T-helper 22 cell (primary cell): ENCODE measurements at places on chromosomes 12 and 14.

GRCh38 chr12:81998761-81999378, 239.7 kb upstream of the PPFIA2 start:
- DNase-seq: no peak

DNA sequence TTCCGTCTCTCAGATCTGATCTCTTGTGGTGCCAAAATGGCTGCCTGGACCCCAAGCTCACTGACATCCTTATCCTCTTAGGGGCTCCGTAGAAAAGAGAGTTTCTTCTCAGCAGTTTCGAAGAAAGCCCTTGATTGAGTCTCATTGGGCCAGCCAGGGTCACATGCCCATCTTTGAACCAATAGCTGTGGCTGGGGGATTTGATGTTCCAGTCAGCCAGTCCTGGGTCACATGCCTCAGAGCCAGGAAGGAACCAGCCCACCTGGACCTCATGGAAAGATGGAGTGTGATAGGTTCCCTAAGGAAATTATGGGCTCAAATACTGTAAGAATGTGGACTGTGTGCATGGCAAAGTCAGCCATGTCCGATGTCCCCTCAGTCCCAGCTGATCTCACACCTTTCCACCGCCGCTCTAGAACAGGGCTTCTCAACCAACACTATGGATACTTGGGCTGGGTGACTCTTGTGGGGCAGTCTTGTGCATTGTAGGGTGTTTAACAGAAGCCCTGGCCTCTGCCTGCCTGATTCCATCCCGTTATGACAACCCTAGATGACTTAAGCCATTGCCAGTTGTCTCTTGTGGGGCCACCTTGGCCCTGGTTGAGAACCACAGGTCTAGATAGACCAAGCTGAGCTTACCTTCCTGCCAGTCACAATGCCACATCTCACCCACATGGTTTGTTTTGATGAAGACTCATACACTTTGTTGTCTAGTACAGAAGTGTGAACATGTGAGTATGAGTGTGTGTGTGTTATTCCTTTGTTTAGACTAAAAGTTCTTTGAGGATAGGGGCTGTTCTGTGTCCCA, 163.9 kb downstream of the ADGRD1 start:
- no peak for DNase-seq

DNA sequence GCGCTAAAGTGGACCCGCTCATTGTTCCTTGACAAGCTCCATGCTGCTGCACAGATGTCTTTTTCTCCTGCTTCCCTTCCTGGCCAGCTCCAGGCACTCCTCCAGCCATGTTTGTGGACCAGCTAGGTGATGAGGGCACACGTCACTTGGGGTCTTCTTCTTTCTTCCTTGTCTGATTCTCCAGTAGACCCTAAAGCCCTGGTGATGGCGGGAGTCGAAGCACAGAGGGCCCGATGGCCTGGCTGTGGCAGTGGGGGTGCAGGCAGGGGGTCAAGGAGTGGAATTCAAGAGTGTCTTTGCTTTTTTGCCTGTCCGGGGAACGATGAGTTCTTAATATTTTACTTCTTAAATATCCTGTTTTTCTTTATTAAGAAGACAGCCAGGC, 23.0 kb upstream of the AMN start:
- no peak for DNase-seq

DNA sequence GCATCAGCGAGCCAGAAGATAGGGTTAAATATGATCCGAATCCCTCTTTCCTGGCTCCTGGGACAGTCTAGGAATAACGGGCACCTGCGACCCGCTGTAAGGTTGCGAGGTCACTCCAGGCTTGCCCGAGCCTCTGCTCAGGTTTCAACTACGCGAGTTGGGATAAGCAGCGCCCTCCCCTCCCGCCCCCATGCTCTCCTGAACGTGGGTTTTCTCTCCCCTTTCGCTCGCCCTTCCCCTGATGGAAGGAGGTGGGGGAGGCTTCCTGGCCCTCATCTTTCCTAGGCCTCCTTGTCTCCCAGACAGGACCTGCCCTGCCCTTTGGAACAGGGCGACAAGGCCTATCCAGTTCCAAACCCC, 753 bp upstream of the ATP5MC2 start:
- no peak for DNase-seq

GRCh38 chr12:85281636-85282312, 1.8 kb downstream of the ALX1 start:
- no peak for DNase-seq

GRCh38 chr12:76486011-76486410, 73.6 kb downstream of the OSBPL8 start:
- DNase-seq: no peak

GRCh38 chr14:54662491-54663133, 95.7 kb downstream of the SAMD4A start:
- DNase-seq: no peak

DNA sequence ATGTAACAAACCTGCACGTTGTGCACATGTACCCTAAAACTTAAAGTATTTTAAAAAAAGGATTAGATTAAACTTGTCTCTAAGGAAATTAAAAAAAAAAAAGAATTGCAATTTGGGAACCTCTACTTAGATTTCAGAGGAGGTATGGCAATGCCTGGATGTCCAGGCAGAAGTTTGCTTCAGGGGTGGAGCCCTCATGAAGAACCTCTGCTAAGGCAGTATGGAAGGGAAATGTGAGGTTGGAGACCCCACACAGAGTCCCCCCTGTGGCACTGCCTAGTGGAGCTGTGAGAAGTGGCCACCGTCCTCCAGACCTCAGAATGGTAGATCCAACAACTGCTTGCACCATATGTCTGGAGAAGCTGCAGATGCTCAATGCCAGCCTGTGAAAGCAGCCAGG, 279.6 kb upstream of the CCDC196 start:
- DNase-seq: no peak

- no peak for DNase-seq
Observed at GRCh38 chr14:34063470-34064164, 112.7 kb upstream of the EGLN3 start.

DNA sequence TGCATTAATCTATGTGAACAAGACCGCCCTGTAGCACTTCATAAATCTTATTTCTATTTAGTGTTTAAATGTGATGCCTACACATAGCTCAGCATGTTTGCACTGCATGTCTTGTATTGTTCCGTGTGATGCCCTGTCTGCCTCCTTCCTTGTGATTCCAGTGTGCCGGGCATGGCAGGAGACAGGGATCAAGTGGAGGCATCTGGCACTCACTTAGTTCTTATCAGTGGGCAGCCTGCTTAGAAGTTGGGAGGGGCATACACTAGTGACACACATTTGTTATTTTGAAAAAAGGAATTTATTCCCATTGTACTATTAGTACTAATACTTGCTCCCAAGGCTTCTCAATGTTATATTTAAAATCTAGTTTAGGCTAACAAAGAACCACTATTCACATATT, 176.4 kb downstream of the KCNA5 start:
- no peak for DNase-seq

DNA sequence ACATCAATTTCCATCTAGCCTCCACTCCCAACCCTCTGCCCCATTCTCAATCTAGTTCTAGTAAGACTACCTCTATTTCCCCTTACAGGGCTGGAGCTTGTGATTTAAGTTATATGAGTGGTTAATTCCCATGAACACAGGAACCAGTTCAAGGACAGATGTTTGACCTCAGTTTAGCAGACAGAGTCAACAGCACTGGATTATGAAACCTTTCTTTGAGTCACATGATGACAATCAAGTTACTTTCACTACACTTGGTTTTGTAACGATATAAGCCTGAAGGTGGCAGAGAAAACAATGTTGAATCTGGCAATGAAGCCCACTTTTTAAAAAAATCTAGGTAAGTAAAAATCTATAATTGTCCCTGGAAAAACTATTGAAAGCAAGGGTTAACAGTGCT, 1646.2 kb upstream of the FLRT2 start:
- no peak for DNase-seq

DNA sequence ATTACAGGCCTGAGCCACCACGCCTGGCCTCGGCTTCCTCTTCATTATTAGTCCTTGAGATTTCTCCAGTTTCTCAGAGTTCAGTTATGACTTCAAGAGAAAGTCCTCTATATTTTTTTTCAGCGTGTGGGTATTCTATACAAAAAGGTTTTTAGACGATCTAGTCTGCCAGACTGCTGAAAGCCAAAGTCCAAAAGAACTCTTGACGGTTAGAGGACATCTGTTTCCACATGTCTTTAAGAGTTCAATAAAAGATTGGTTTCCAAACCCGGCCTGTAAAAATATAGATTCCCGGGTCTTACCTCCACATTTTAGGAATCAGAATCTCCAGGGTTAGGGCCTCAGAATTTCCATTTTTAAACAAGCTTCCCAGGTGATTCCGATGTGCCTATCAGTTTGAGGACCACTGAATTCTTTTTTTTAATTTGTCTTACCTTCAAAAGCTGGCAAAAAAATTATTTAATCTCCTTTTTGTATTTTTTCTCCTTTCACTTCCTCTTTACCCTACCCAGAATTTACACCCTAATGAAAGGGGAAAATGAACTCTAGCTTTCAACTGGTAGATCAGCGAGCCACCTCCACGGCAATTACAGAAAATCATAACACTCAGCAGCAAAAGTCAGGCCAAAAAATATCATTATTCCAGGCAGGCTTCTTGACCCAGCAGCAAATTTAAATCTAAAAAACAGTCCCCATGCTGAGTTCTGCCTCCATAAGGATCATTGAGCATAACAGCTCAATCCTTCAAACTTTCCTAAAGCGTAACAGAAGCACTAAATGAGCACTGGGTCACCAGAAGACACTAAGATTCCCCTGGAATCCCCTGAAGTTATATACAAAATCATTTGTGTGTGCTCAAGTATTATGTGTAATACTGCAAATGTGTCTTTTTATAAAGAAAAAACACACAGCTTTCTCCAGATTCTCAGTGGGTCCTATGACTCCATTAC, 8.7 kb downstream of the NT5DC3 start:
- no peak for DNase-seq

DNA sequence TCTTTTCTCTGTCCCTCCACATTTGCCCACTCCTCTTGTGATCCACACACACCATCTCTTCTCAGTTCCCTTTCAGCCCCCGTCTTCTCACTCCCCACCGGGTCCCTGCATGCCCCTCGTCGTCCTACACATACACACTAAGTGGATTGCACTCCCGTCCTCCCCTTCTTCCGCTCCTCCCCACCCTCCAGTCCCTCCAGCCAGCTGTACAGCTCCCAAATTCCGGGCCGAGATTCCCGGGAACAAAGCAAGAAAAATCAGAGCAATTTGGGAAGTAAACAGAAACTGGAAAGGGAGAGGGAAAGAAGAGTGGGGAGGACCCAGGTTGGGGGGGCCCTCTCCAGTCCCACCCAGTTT, 282 bp upstream of the IGFBP6 start:
- no peak for DNase-seq

- no peak for DNase-seq
Observed at GRCh38 chr12:107597695-107598410, 87.7 kb upstream of the PWP1 start.

DNA sequence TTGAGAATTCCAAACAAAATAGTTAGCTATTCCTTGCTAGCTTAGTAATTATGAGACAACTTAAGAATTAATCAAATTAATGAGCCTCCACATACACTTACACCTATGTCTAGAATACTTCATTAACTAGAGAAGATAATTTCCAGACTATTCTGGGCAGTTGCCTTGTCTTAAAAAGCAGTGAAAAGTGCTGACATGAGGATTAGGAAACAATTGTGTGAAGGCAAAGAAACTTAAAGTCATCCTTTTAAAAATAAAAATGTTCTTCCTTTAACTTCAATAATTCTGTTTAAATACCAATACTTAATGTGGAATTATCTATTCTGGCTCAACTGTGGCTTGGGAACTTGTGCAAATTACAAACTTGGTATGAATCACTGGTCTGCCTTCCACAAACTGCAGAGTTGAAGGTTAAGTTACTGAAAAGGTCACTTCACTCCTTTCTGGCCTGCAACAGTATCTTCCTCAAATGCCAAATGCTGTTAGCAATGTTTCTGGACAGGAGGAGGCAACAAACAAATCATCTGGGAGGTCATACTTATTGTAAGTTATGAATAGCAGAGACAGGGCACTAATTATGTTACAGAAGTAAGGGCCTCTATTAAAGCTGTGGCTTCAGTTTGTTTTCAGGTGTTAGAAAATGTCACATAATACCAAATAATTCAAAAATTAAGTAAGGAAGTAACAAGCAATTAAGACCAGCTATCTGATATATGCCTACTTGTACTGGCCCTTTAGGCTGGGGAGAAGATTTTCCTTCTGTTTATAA, 19.2 kb downstream of the PPTC7 start:
- DNase-seq: no peak

- DNase-seq: no peak
Observed at GRCh38 chr12:47121146-47121545, 41.4 kb upstream of the AMIGO2 start.

GRCh38 chr14:73754911-73755360, 40.8 kb upstream of the PNMA1 start:
- no peak for DNase-seq

GRCh38 chr12:93868771-93869170, 191.6 kb downstream of the CRADD start:
- no peak for DNase-seq

DNA sequence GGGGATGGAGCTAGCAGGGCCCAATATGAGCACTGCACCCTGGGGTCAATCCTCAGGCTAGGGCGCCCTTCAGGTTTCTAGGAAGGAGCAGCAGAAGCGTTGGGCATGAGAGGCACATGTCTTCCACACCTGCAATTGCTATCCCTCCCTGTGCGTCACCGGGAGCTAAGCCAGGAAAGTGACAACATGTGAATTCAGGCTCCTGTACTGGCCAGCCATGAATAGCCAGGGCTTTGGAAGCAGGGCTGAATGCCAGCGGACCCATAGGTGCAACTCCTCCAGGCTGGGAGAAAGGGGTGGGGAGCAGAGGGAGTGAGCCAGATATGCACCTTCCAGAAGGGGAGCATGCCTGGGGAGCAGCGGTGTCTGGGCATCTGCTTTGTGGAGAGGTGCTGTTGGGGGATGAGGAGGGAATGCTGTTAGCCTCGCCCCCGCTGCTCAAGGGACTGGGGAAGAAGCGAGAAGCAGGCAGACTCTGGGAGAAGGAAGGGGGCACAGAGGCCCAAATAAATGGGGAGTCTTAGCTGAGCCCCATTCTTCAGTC, 6.1 kb downstream of the HOXC5 start:
- no peak for DNase-seq

GRCh38 chr14:19918553-19919264, 1.7 kb upstream of the OR4K5 start:
- no peak for DNase-seq

DNA sequence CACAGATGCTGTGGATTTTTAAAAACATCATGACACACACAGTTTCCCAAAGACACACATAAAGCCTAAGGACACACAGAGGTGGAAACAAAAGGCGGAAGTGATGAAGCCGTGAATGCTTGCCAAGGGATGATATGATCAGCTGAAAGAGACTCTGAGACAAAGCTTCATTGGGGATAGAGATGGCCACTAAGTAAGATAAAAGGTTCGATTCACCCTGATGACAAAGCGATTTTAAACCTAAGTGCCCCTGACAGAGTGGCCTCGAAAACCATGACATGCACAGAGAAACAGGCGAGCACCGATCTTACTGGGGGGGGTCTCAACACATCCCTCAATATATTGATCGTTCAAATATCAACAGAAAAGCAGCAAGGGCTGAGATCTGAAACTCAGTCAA, 20.3 kb upstream of the EIF5 start:
- no peak for DNase-seq
